Esophagus squamous epithelium (tissue), 5 donors: ENCODE measurements at places on chromosomes 7 and 10. TPM values are rescaled to one million over a fixed set of nuclear protein-coding genes. Genes with fewer than 3 reads are reported as not detected.

The CPA2 gene
- not detected for total RNA-seq

The RBP4 gene
- not detected for total RNA-seq

The KEL gene
- 0.09 TPM for total RNA-seq

The CDC14C gene
- total RNA-seq: not detected

The PUS7 gene
- total RNA-seq: 9.6 TPM

GRCh38 chr7:47806701-47807103 lies 141.6 kb downstream of the PKD1L1 start:
- H3K4me3 ChIP-seq: no peak overlapping the region
- no peaks in the 10 kb centered on the region for H3K36me3 ChIP-seq
- peaks cover 6% of the 10 kb centered on the region for H3K4me1 ChIP-seq
- H3K27me3 ChIP-seq: peaks cover 11% of the 10 kb centered on the region

GRCh38 chr7:28354601-28355402 lies 57.5 kb upstream of the CREB5 start:
- no peak overlapping the region for H3K4me3 ChIP-seq
- H3K36me3 ChIP-seq: no peaks in the 10 kb centered on the region
- H3K27me3 ChIP-seq: no peaks in the 10 kb centered on the region

GRCh38 chr10:48442090-48442808 lies 135.8 kb downstream of the MAPK8 start:
- no peak for DNase-seq
- no peaks in the 10 kb centered on the region for H3K4me1 ChIP-seq
- H3K27ac ChIP-seq: no peak overlapping the region
- no peak overlapping the region for H3K4me3 ChIP-seq
- H3K27me3 ChIP-seq: no peaks in the 10 kb centered on the region
- H3K36me3 ChIP-seq: peaks cover 12% of the 10 kb centered on the region

DNA sequence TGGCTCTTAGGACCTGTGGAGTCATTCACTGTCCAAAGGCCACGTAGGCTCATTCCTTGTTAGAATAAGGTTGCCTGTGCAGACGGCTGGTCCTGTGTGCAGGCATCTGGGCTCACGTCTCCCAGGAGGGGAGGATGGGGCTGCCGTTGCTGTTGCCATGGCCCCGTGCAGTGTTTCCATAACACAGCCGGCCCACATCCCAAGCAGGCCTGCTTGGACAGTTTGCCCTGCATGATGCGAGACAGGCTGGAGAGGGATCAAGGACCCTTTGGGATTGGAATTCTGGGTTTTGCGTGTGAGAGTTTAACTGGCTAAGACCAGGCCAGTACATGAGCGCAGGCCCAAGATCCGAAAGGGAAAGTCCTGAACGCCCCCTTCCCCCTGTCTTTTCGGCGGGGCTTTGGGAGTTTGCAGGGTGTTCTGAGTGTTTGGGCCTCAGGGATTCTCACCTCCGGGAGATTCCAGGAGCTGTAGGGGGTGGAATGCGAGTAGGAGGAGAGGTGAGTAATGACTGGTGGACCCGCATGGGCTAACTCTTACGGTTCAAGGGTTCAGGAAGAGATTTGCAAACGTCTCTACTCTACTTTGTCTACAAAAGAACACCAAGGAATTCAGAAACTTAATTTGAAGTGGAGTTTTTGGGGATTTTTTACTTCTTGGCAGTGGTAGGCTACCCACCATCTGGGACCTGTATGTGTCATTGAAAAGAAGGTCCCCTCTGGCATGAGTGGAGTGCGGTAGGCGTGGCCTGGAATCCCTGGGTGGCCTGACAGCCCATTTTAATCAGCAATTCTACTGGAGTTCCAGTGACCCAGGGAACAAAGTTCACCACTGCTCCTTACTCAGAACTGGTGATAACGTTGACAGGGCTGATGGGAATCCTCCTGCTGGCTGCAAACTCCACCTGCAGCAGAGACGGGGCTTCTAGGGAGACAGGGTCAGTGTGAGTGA lies 125.4 kb downstream of the ITIH5 start:
- H3K27me3 ChIP-seq: no peaks in the 10 kb centered on the region
- H3K4me1 ChIP-seq: peaks cover 16% of the 10 kb centered on the region
- H3K36me3 ChIP-seq: no peaks in the 10 kb centered on the region
- no peak overlapping the region for H3K4me3 ChIP-seq
- H3K27ac ChIP-seq: peak overlapping the region; percentile 69

DNA sequence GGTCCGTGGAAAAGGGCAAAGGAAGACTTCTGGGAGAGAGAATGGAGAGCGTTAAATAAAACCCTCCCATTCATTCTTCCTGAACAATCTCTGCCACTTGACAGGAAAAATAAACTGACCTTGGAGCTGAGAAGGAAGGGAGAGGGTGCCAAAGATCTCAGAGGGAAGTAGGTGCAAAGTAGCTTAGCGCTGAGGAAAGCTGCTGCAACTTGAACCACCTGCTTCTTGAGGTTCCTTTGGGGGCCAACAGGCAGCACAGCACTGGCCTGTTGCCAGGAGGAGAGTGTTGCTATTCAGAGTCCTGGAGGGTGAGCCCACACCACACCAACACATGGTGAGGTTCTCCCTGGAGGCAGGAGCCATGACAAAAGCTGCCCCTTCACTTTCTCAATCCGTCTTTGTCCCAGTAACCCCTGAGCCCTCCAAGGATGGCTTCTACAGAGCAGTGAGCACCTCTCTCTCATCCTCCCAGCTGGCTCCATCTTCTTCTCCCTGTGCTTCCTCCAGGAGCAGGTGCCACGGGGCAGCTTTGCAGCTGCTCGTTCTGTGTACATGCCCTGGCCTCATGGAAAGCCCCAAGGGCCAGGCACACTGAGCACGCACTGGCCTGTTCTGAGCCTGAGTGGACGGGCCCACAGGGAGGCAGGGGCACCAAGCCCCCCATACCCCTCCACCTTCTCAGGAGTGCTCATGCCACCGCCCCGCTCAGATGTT lies 101.3 kb downstream of the STRA8 start:
- peaks cover 11% of the 10 kb centered on the region for H3K4me1 ChIP-seq
- no peak overlapping the region for H3K4me3 ChIP-seq

GRCh38 chr7:18521945-18522566 lies 26.5 kb downstream of the HDAC9 start:
- H3K27me3 ChIP-seq: no peaks in the 10 kb centered on the region
- no peaks in the 10 kb centered on the region for H3K36me3 ChIP-seq
- no peaks in the 10 kb centered on the region for H3K4me1 ChIP-seq
- H3K4me3 ChIP-seq: no peak overlapping the region
- no peak overlapping the region for H3K27ac ChIP-seq
- no peak for DNase-seq

GRCh38 chr10:71888623-71889387 lies 37.8 kb upstream of the PSAP start:
- DNase-seq: peak; percentile 50
- peak overlapping the region; percentile 90 for H3K27ac ChIP-seq
- peaks cover 15% of the 10 kb centered on the region for H3K4me1 ChIP-seq
- no peaks in the 10 kb centered on the region for H3K27me3 ChIP-seq
- peak overlapping the region; percentile 57 for H3K4me3 ChIP-seq
- H3K36me3 ChIP-seq: no peaks in the 10 kb centered on the region

DNA sequence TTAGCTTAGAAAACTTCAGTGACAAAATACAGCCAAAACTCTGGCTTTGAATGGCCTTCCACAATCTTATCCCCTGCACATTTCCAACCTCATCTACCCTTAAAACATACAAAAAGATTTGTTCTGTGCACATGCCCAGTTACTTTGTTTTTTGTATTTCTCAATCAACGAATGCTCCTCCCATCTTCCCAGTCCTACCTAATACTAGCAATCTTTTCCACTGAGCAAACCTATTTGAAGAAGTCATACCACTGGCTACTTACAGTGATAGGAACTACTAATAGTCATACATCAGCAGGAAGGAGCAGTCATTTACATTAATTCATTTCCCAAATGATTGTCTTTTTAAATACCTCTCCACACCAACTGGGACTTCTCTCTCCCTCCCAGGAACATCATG lies 2.5 kb downstream of the USP54 start:
- DNase-seq: no peak
- no peaks in the 10 kb centered on the region for H3K36me3 ChIP-seq
- H3K4me3 ChIP-seq: no peak overlapping the region
- peak overlapping the region; percentile 63 for H3K27ac ChIP-seq
- no peaks in the 10 kb centered on the region for H3K27me3 ChIP-seq
- H3K4me1 ChIP-seq: peaks cover 6% of the 10 kb centered on the region

GRCh38 chr7:29288181-29289091 lies 93.9 kb downstream of the CHN2 start:
- no peaks in the 10 kb centered on the region for H3K36me3 ChIP-seq
- H3K27me3 ChIP-seq: no peaks in the 10 kb centered on the region
- H3K4me1 ChIP-seq: peaks cover 18% of the 10 kb centered on the region
- H3K4me3 ChIP-seq: no peak overlapping the region

- H3K27me3 ChIP-seq: no peaks in the 10 kb centered on the region
- no peak overlapping the region for H3K27ac ChIP-seq
- no peaks in the 10 kb centered on the region for H3K36me3 ChIP-seq
- no peaks in the 10 kb centered on the region for H3K4me1 ChIP-seq
- no peak for DNase-seq
- no peak overlapping the region for H3K4me3 ChIP-seq
Observed at GRCh38 chr10:71582019-71582418, 137.6 kb downstream of the C10orf105 start.

GRCh38 chr10:114278140-114278883 lies 39.3 kb downstream of the VWA2 start:
- H3K4me3 ChIP-seq: no peak overlapping the region
- DNase-seq: no peak
- H3K27ac ChIP-seq: no peak overlapping the region
- no peaks in the 10 kb centered on the region for H3K27me3 ChIP-seq
- no peaks in the 10 kb centered on the region for H3K36me3 ChIP-seq

DNA sequence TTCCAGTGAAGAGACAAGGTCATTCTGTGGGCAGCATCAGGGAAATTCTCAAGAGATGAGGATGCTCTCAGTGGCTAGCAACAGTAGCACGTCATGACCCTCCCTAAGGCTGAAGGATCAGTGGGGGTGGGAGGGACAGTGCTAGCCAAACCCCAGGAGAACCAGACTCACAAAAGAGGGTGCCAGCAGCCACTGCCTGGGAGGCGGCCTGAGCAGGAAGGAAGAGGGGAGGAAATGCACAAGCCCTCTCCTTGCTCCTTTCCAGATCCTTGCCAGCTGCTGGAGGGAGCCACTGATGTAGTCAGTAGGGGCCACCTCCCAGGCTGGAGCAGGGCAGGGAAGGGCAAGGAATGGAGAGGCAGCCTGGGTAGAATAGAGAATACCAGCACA lies 302.7 kb downstream of the RPS24 start:
- no peak for DNase-seq
- no peak overlapping the region for H3K27ac ChIP-seq
- peaks cover 28% of the 10 kb centered on the region for H3K4me1 ChIP-seq
- no peak overlapping the region for H3K4me3 ChIP-seq

DNA sequence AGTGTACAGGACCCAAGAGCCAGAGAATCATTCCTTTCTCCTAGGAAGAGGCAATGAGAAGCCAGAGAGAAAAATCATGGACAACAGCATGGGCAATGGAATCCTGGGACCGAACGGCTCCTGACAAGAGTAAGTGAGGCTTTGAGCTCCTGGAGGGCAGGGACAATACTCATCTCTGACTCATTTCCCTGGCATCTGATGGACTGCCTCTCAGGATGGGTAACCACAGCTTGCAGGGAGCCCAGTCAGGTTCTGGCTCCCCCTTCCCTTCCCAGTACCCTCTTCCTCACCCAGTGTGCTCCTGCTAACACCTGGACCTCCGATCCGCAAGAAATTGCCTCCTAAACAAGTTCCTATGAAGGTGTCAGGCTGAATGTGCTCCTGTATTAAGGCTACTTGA lies 51.2 kb upstream of the SORCS3 start:
- no peaks in the 10 kb centered on the region for H3K36me3 ChIP-seq
- peaks cover 4% of the 10 kb centered on the region for H3K27me3 ChIP-seq
- H3K27ac ChIP-seq: no peak overlapping the region
- no peaks in the 10 kb centered on the region for H3K4me1 ChIP-seq
- no peak for DNase-seq

DNA sequence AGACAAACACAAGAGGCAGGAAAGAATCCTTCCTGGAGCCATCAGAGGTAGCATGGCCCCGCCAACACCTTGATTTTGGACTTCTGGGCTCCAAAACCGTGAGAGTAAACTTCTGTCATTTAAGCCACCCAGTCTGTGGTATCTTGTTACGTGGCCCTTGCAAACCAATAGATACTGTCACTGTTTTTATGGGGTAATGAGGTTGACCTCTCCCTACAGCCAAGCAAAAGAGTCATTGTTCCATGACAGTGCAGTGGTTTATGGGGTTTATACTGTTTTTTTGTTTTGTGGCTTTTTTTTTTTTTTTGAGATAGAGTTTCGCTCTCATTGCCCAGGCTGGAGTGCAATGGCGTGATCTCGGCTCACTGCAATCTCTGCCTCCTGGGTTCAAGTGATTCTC lies 32.8 kb downstream of the KIAA1549 start:
- no peak overlapping the region for H3K27ac ChIP-seq
- H3K4me3 ChIP-seq: no peak overlapping the region
- DNase-seq: no peak
- H3K4me1 ChIP-seq: no peaks in the 10 kb centered on the region
- H3K27me3 ChIP-seq: no peaks in the 10 kb centered on the region

- no peaks in the 10 kb centered on the region for H3K4me1 ChIP-seq
- no peak overlapping the region for H3K4me3 ChIP-seq
- no peak for DNase-seq
- H3K27ac ChIP-seq: no peak overlapping the region
- no peaks in the 10 kb centered on the region for H3K36me3 ChIP-seq
- H3K27me3 ChIP-seq: no peaks in the 10 kb centered on the region
Observed at GRCh38 chr10:64503429-64503828, 982.2 kb downstream of the REEP3 start.
